ENCODE measurements at places on chromosomes 3 and 15. TPM values are rescaled to one million over a fixed set of nuclear protein-coding genes. Genes with fewer than 3 reads are reported as not detected.

DNA sequence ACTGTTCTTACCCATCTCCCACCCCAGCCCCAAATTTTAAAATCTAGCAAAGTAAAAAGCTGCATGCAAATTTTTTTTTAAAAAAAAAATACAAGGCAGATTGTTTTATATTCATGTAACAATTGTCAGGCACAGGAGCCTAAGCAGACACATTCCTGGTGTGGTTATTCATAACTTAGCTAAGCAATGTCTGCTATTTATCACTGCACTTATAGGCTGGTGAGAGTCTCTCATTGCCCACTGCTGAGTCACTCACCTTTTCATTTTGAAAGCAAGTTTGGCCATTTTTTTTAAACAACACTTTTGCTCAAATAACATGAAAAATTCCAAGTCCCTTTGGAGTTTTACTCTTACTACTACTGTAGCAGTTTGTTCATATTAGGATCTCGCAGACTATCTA lies 413.9 kb downstream of the RBMS3 start:
- no peak for DNase-seq

DNA sequence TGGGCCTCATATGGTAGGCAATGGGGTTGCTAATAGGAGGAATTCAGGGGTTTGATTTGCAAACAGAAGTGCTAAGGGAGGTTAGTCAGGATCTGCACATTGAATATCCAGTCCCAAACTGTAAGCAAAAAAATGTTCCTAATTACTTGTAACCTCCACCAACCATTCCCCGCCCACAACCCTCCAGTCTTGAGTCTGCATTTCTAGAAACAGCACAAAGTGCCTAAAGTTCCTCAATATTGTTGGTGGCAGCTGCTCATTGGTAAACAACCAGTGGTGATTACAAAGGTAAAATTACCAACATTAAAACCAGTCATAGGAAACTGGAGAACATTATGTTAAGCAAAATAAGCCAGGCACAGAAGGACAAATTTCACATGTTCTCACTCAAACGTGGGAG lies 18.9 kb downstream of the HDC start:
- DNase-seq, result no peak

DNA sequence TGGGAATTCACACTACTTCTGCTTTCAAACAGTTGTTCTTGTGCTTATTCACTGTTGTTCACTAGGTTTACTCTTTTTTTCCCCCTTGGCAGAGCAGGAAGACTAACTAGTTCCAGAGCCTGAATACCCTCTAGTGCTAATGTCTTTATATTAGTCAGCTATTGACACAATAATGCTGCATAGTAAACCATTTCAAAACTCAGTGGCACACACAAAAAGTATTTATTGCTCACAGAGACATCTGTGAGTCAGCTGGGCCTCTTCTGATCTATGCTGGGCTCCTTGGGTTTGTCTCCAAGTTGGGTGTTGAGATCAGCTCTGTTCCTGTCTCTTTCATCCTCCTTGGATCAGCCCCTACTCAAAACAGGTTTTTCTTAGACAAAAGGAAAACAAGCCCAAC lies 51.1 kb downstream of the RSRC1 start:
- DNase-seq, result no peak

DNA sequence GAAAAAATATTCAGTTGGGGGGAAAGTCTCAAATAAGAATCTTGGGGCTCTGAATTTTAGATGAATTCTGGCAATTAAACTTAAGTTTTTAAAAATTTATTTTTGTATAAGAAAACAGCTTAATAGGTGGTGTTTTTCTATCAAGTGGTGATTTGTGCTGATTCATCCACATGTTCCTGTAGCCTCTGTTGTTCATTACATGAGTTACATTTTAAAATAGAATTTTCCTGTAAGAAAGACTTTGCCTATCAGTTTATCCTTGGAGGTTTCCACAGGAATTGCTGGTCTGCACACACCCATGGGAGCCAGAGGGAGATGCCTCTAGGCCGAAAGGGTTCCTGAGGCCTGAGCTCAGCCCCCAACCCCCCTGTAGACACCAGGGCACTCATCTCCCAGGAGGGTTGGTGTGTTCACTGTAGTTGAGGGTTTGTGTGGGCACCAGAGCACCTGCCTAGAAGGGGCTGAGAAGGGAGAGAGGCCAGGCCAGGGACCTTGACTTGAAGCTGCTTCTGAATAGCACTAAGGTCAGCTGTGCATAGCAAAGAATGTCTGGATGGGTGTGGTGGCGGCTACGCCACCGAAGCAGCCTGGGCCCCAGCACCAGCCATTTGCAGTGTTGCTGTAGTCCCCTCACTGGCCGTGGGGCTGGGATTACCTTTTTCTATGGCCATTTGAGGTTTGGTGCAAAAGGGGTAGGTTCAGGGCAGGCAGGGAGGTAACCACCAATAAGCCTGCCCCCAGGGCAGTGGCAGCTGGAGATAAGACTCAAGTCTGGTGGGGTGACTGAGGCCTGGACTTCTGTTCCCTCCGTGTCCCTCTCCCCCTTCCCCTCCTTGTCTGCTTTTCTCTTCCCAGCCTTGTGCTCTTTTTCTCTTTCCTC lies 11.9 kb downstream of the DNAJA4 start:
- DNase-seq, result no peak

- no peak for DNase-seq
Observed at GRCh38 chr3:132317229-132317948, at the start of gene ACP3. Gene ACP3 (plus strand): TSS chr3:132317407. CDS start chr3:132317457, 50 bp downstream.

- DNase-seq, result no peak
Observed at GRCh38 chr15:58297639-58298038, 134.2 kb upstream of the LIPC start.

DNA sequence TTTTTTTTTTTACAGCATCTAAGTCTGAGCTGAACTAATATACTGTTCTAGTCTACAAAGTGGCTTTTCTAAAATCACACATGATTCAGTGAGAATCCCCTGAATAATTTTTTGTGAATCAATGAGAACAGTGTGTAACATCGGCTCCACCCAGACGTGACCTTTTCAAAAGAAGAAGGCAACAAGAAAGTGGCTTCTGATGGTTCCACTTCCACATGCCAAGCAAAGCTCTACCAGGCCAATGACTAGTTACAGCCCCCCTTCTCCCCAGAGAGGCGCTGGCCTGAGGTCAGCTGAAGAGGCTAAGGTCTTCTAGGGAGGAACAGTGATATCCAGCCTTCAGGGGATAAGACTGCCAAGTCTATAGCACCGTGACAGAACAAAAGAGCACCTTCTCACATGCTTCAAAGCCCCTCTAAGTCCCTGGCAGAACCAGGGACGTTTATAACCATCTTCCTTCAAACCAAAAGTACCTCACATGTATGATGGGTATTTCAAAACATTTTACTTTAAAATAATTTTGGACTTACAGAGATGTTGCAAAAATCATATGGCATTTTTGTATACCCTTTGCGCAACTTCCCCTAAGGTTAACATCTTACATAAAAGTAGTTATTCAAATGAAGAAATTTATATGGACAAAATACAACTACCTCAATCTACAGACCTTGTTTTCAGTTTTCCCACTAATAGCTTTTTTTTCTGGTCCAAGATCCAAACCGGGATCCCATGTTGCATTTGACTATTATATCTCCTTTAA lies 177.9 kb downstream of the OSBPL10 start:
- no peak for DNase-seq

DNA sequence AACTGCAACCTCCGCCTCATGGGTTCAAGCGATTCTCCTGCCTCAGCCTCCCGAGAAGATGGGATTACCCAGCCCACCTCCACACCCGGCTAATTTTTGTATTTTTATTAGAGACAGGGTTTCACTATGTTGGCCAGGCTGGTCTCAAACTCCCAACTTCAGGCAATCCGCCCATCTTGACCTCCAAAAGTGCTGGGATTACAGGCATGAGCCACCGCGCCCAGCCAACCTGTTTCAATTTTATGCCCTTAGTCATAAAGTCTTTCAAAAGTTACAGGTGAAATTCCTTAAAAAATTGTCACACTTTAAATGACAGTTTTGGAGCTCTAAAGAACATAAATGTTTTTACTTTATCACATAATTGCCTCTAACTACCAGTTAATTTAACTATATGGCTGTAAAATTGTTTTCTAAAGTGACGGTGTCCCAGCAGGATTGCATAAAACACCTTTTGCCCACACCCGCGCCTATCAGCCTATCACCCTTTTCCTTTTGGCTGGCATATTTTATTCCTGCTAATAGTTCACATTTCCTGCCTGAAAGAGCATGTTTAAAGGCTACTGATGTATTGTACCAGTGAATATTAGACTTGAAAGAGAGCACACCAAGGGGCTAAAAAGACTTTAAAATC lies 164.2 kb upstream of the SEMA6D start:
- no peak for DNase-seq

DNA sequence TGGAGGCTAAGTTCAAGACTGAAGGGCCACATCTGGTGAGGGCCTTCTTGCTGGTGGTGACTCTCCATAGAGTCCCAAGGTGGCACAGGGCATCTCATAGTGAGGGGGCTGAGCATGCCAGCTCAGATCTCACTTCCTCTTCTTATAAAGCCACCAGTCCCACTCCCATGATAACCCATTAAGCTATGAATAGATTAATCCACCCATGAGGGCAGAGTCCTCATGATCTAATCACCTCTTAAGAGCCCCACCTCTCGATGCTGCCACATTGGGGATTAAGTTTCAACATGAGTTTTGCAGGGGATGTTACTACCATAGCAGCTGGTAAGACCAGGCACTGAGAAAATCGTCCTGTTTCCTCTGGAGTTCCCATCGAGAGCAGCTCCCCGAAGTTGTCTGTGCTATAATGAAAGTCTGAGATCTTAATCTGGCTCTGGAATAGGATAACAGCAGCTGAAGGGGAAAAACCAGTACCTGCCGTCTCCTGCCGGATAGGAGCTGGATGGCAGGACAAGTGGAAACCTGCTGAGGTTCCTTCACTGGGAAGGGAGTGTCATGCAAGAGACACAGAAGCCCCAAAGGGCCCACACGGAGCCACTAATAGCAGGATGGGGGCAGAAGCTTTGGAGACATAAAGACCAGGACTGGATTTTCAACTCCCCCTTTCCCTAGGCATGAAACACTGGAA lies 79.5 kb upstream of the EPHB3 start:
- peak; percentile 34 for DNase-seq

GRCh38 chr15:34514251-34514670 lies 69.2 kb downstream of the GOLGA8B start:
- no peak for DNase-seq

DNA sequence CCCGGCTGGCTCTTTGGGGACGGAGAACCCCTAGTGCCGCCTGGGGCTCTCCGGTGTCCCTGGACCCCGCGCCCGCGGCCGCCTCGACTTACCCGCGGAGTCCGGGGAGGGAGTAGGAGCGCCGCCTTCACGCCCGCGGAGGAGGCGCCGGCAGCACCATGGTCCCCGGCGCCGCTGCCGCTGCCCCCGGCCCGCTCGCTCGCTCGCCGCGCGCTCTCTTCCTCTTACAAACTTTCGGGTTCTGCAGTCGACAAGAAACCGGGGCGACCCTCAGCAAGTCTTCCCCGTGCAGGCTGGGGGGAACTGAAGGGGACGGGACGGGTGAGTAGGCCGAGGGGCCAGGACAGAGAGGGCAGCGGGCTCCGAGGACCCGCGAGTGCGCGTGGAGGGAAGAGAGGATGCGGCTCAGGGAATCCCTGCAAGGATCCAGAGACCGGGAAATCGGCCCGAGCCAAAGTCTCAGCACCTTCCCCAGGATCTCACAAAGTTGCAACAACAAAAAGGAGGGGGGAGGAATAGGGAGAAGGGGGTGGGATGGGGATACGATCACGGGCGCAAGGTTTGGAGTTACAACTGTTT lies 2.0 kb downstream of the FOXP1 start:
- no peak for DNase-seq

- no peak for DNase-seq
Observed at GRCh38 chr3:95815828-95816227, 998.6 kb upstream of the EPHA6 start.

DNA sequence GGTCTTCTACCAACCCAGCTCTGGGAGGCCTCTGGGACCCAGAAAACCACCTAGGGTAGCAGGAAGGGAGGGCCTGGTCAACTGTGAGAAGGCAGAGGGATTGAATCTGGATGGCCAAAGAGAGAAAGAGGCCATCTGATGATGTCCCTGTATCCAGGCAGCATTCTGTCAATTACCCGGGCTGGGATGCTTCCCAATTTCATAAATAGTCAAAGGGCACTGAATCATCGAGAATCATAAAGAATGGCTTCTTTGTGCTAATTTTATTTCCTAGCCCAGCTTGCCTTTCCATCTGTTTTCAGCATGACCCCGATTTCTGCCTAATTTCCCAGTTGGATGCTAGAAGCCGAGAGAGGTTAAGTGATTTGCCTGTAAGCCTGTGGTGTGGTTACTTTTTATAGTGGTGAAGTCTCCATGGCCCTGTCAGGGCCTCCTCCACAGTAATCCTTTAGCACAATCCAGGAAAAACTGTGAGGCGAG lies 129.2 kb downstream of the FAM43A start:
- DNase-seq, result no peak

UPK1B gene
- 19.1 TPM for total RNA-seq

KLF15 gene
- 55.1 TPM for total RNA-seq

IL16 gene
- 3.9 TPM for total RNA-seq

C3orf85 gene
- total RNA-seq, result not detected

ST3GAL6 gene
- 27.2 TPM for total RNA-seq

ARGFX gene
- not detected for total RNA-seq

NOX5 gene
- 0.16 TPM for total RNA-seq

ATP13A4 gene
- total RNA-seq, result not detected
